ENCODE measurements at places on chromosomes 6 and 20. TPM values are rescaled to one million over a fixed set of nuclear protein-coding genes. Genes with fewer than 3 reads are reported as not detected.

The SLC22A16 gene
- total RNA-seq: not detected

The HLA-DRB1 gene
- 55.4 TPM for total RNA-seq

The USP49 gene
- total RNA-seq: 5.0 TPM

The FAM209B gene
- total RNA-seq: not detected

The FOXF2 gene
- total RNA-seq: not detected

The LY86 gene
- not detected for total RNA-seq

The CAP2 gene
- total RNA-seq: 4.2 TPM

The KIAA0408 gene
- total RNA-seq: under 0.01 TPM

The CDH26 gene
- 0.31 TPM for total RNA-seq

The IMPG1 gene
- not detected for total RNA-seq

All from bladder microvascular endothelial cell (primary cell).